ENCODE measurements at places on chromosomes 4 and X.

DNA sequence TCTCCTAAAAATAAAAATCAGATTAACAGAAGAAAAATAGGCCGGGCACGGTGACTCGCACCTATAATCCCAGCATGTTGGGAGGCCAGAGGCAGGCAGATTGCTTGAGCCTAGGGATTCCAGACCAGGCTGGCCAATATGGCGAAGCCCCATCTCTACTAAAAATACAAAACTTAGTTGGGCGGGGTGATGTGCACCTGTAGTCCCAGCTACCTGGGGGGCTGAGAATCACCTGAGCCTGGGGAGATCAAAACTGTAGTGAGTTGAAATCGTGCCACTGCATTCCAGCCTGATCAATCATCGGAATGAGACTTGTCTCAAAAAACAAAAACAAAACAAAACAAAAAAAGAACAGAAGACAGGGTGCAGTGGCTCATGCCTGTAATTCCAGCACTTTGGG lies 32.8 kb upstream of the NOCT start:
- DNase-seq, result no peak

- no peak for DNase-seq
Measured at GRCh38 chr4:183163135-183163534, 64.1 kb downstream of the WWC2 start.

DNA sequence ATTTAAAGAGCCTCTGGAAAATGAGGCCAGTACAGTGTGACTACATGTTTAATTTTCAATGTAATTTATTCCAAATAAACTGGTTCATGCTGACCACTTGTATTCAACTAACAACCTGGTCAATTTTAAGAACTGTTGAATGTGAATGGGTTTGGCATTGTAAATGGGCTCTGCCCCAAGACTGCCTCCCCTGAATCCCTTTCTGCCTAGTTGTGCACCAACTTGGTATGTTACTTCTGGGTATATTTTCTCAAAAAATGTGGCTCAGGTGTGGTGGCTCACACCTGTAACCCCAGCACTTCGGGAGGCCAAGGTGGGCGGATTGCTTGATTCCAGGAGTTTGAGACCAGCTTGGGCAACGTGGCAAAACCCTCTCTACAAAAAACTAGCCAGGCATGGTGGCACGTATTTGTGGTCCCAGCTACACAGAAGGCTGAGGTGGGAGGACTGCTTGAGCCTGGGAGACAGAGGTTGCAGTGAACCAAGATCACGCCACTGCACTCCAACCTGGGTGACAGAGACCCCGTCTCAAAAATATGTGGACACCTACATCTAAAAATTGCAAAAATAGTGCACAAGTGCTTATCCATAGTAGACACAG lies 7.2 kb downstream of the RPL9 start:
- no peak for DNase-seq

DNA sequence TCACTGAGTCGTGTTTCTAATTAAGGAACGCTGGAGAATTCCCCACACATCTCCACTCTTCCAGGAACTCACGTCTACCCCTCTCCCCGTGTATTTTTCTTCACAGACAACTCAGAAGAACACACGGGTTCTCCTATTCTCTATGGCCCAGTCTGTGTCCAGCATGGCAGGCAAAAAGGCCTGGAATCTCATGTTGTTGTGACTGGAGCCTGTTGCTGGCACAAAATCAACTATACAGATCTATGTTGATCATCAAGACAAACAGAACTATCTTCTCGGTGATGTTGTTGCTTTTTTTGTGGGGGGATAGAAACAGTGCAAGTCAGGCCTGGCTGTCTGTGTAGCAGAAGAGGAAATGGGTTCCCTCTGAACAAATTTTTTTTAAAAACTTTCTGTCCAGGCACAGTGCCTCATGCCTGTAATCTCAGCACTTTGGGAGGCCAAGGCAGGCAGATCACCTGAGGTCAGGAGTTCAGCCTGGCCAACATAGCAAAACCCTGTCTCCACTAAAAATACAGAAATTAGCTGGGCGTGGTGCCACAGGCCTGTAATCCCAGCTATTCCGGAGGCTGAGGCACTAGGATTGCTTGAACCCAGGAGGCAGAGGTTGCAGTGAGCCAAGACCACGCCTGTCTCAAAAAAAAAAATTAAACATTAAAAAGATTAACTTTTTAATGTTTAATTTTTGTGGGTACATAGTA lies 50.5 kb upstream of the CBR4 start:
- no peak for DNase-seq

GRCh38 chr4:165288639-165289422 lies 38.6 kb upstream of the MSMO1 start:
- DNase-seq, result no peak

DNA sequence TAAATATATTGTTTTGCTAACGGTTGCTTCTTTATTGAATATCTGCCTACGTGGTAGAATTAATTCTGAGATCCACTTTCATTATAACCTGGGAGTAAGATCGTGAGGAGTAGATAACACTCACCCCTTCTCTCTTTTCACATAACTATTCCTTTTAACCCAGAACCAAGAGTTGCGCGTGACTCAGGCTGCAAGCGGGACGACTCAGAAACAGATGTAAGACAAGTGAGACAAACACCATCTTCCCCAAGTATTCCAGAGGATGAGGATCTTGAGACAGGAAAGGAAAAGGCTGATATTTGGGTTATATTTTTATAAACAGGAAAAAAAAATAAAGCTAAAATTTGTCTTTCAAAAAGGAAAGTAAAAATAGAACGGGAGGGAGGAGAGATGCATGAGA lies 318.8 kb upstream of the NOCT start:
- DNase-seq, result no peak

GRCh38 chr4:18012134-18012806 lies 9.3 kb downstream of the LCORL start:
- no peak for DNase-seq

- DNase-seq, result no peak
Measured at GRCh38 chr4:141389649-141390048, 169.0 kb downstream of the ZNF330 start.

DNA sequence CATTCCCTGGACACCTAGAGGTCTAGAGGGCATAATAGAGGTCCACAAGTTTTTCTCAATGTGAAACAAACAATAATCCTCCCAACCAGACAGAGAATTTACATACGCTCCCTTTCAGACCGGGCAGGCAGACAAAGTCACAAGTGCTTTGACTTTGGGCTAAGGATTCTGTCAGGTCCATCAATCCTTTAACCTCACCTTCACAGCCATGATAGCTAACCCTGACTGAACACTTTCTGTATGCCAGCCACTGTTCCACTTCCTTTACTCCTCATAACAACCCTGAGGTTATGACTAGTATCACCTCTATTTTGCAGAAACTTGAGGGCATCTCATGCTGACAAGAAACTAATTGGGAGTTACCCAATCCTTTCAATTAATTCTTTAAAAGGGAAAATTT lies 118.8 kb upstream of the AFF2 start:
- DNase-seq, result no peak

DNA sequence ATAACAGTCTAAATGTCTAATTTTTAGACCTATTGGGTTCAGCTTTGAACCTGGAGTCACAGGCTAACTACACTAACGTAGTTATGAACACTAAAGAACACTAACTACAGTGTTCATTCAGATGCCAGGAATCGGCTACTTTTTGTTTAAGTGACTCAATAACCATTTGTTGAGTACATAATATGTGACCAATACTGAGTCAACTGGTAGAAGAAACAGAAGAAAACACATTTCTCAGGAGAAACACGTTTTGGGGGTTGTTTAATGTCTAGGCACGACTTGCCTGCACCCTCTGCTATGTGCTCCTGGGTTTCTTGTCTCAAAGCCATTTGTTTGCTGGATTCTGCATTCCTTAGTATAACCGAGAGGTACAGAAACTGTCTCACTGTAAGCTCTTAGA lies 18.6 kb upstream of the CLNK start:
- DNase-seq, result no peak

- no peak for DNase-seq
Measured at GRCh38 chrX:120242813-120243212, 7.8 kb upstream of the ZBTB33 start.

- DNase-seq, result no peak
Measured at GRCh38 chr4:125235971-125236370, 78.8 kb upstream of the FAT4 start.

DNA sequence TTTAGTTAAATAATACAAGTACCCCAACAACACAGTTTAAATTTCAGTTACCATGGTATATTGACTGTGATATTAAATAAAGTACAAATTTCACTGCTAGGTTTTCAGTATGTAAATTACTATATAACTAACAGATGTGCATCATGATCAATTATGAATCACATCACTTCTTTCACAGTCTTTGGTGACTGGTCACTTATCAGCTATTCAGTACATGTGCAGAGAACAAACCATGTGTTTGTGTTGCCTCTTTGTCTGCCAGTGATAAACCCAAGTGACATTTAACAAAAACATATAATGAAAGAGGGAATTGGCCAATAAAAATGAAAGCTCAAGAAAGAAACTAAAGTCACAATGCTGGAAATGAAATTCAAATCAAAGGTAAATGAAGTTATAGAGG lies 249.3 kb downstream of the CHIC1 start:
- DNase-seq, result no peak

- no peak for DNase-seq
Measured at GRCh38 chr4:137981277-137981676, 260.9 kb downstream of the SLC7A11 start.

GRCh38 chr4:54626113-54626512 lies 31.6 kb upstream of the KIT start:
- DNase-seq, result no peak

GRCh38 chr4:139633661-139634060 lies 32.0 kb upstream of the MGST2 start:
- DNase-seq, result no peak

DNA sequence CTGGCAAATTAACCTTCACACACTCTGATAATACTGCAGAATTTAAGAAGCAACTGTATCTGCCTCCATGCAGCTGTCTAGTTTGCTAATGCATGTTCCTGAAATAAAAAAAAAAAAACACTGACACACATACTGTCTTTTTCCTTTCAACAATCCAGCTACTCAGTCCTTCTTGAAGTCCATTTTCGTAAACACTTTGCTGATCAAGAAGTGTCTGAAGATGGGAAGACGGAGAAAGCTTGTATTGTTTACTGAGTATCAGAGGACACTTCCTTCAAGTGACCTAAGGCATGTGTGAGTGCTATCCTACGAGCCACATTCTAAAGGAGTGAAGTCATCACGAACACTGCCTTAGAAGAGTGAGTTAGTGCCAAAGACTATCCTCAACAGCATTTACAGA lies 82.6 kb downstream of the LUZP4 start:
- DNase-seq, result no peak

GRCh38 chr4:1336088-1336491 lies 10.9 kb upstream of the UVSSA start:
- no peak for DNase-seq

DNA sequence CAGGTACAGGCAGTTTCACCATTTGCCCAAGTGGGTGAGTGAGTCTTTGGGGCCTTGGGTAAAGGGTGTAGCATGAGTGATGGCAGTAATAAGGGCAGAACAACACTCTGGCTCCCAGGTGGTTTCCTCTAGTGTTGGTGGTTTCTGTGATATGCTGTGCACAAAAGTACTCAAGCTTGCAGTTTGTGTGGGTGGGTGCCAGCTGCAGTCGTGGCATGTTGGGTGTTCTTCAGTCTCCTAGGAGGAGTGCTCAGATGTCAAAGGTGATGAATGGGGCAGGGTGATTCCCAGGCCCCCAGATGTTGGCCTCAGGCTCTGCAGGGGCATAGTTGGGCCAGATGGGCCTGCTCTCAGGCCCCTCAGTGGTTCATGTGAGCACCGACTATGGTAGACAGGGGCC lies 166.1 kb upstream of the KLF8 start:
- DNase-seq, result no peak

DNA sequence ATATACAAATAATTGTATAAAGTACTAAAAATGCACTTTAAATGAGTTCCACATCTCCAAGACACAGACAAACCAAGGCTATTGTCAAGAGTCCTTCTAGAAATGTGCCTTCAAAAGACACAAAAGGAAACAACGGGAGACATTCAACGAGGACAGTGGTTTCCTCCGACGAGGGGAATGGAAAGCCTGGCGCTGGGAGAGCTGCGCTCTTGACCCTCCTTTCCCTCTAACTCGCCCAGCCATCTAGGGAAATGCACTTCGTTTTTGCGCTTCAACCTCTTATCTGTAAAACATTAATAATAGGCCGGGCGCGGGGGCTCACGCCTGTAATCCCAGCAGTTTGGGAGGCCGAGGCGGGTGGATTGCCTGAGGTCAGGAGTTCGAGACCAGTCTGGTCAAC lies 37.0 kb downstream of the ZFP42 start:
- DNase-seq, result no peak

DNA sequence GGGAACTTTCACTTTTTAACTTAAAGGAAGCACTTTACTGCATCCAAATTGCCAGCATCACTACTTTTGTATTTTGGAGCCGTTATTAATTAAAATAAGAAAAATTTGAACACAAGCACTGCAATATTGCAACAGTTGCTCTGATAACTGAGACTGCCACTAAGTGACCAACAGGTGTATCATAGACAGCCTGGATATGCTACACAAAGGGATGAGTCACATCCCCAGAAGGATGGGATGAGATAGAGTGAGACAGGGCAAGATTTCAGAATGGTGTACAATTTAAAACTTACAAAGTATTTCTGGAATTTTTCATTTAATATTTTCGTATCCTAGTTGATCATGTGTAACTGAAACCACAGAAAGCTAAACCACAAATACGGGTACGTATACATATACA lies 204.1 kb downstream of the MAPK10 start:
- no peak for DNase-seq

DNA sequence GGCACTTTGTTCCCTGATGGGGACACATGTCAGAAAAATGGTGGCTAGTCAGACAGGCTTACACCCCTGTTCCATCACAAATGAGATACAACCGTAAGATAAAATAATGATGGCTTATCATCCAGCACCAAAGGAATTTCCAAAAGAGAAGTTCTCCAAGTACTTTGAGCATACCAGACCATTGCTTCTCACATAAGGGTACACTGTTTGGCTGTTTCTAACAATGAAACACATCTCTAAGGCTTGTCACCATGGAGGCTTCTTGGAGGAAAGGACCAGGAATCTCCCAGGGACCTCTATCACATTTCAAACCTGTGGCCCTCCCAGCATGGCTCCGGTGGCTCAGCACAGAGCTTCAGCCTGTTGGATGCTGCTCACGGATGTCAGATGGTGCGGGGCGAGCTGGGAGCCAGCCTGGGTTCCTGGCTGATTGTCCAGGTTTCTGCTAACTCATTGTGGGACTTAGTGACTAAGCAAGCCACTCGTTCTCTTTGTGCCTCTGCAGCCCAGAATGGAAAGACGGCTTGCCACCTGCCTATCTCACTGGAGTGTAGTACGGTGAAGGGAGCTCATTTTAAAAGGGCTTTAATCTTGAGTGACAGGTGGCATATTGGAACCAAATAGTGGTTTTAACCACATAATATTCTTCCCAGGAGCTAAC lies 54.5 kb downstream of the FHDC1 start:
- no peak for DNase-seq

- no peak for DNase-seq
Measured at GRCh38 chr4:107939307-107939706, 8.0 kb downstream of the CYP2U1 start.

- DNase-seq, result no peak
Measured at GRCh38 chr4:153065276-153065675, 129.2 kb downstream of the FHDC1 start.

- DNase-seq, result no peak
Measured at GRCh38 chr4:1356181-1356998, 9.4 kb downstream of the UVSSA start.
